ENCODE measurements at places on chromosomes 5 and 9. TPM values are rescaled to one million over a fixed set of nuclear protein-coding genes. Genes with fewer than 3 reads are reported as not detected.

LRRC19 gene
- total RNA-seq = not detected

AMACR gene
- 15.8 TPM for total RNA-seq

TUBB4B gene
- 784 TPM for total RNA-seq

UIMC1 gene
- 44.2 TPM for total RNA-seq

CTSV gene
- 13.6 TPM for total RNA-seq

RNF183 gene
- not detected for total RNA-seq

MEIKIN gene
- total RNA-seq = not detected

TNFSF15 gene
- 0.08 TPM for total RNA-seq

FOXI1 gene
- total RNA-seq = not detected

LCN9 gene
- total RNA-seq = not detected

PCDHGA12 gene
- not detected for total RNA-seq

IL31RA gene
- 1.3 TPM for total RNA-seq

TLR4 gene
- 0.07 TPM for total RNA-seq

ELAVL2 gene
- not detected for total RNA-seq

LRRTM2 gene
- total RNA-seq = not detected

PIP5K1B gene
- total RNA-seq = not detected

FBXL7 gene
- total RNA-seq = 1.5 TPM

IL5 gene
- total RNA-seq = not detected

CD180 gene
- total RNA-seq = not detected

CAMK2A gene
- total RNA-seq = 1.0 TPM

MSMP gene
- total RNA-seq = not detected

ANKRD31 gene
- total RNA-seq = not detected

Data from A549 treated with Mapracorat at 1 μM for 4 hours (cell line).